ENCODE measurements at places on chromosomes 7 and 10.

GRCh38 chr7:28684650-28685241 is 272.4 kb downstream of the CREB5 start:
- DNase-seq = no peak

- DNase-seq = no peak
Observed at GRCh38 chr10:103685880-103686669, 169.3 kb downstream of the SH3PXD2A start.

DNA sequence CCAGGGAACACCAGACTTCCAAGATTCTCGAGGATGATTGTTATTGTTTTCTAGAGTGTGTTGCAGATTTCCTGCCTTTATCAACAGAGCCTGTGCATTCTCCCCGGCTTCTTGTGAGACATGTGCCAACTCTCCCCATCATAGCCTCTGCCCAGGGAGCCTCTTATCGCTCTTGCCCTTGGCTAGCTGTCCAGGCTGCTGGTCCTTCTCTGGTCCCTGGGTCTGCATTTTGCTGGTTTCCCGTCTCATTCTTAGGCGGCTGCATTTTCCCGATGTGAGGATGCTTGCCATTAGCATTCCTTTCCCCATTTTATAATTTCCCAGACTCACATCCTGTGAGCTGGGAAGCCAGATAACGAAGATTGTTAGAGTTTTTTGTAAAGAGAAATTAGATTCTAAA is 15.2 kb downstream of the SLC13A4 start:
- no peak for DNase-seq

GRCh38 chr7:104196161-104196560 is 11.7 kb downstream of the ORC5 start:
- DNase-seq = no peak

GRCh38 chr7:126702242-126703016 is 550.3 kb downstream of the GRM8 start:
- no peak for DNase-seq

GRCh38 chr7:39421661-39422060 is 144.5 kb upstream of the YAE1 start:
- DNase-seq = no peak

- DNase-seq = no peak
Observed at GRCh38 chr7:129779602-129780256, 168.2 kb downstream of the NRF1 start.

GRCh38 chr10:18469125-18469524 is 182.3 kb downstream of the NSUN6 start:
- no peak for DNase-seq

DNA sequence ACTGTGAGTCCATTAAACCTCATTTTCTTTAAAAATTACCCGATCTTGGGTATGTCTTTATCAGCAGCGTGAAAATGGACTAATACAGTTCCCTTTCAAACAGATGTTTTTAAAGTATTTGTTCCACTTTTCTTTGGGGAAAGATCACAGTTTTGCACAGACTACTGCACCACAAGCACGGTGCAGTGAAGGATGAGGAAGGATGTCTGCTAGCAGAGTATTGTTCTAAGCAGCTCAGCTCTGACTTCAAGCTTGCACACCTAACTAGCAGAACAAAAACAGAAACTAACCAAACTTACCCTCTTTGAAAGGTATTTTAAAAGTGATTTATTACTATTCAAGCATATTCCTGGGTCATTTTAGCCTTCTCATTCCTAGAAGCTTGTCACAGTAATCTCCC is 20.0 kb downstream of the THNSL1 start:
- DNase-seq = no peak

- DNase-seq = no peak
Observed at GRCh38 chr7:34675749-34676374, 17.8 kb downstream of the NPSR1 start.

GRCh38 chr10:33103863-33104379 is 145.9 kb upstream of the ITGB1 start:
- DNase-seq = no peak

DNA sequence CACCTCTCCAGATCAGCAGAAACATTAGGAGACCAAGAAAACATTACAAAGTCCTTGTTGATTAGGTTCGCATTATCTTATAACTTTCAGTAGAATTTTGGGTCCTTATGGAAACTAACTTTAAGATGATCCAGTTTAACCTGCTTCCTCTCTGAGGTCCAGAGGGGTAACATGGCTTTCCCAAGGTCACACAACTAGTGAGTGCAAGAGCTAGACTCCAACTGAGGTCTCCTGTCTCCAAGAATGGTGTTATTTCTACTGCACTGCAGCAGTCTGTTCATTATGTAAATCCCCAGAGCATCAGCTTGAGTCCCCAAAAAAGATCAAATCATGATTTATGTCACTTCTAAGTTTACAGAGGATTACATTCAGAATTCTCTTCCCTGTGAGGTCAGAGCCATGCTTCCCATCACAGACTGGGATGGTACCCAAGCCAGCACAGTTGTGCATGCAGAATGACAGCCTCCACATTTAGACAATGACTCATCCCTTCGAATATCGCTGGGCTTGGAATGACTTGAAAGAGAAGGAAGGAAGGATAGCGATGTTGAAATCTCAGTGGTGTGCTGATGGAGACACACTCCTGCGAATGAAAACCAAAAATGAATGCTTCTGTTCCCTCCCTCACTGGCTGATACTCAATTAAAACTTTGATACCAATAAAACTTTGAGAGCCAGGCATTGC is 163.1 kb upstream of the PLXNA4 start:
- peak; percentile 96 for DNase-seq

- no peak for DNase-seq
Observed at GRCh38 chr7:112708236-112708635, 82.0 kb downstream of the TMEM168 start.

GRCh38 chr7:111677848-111678247 is 115.6 kb upstream of the IMMP2L start:
- DNase-seq = no peak

DNA sequence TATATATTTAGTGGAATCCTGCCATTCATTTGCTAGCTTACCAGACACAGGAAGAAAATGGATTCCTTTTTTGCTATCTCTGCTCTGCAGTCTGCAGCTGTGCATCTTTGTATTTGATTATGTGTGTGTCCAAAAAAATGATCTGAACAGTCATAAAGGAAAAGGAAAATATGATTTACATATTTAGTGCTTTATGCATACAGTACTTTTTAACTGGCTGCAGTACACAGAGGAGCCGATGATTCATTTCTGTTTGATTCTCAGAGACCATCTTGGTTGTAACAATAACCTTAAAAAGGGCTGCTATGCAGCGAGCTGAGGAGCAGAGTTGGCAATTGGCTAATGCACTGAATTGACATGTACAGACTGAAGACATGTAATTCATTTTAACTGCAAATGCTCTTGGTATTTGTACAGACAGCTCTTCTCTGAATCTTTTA is 151.3 kb upstream of the FZD1 start:
- DNase-seq = peak; percentile 31

DNA sequence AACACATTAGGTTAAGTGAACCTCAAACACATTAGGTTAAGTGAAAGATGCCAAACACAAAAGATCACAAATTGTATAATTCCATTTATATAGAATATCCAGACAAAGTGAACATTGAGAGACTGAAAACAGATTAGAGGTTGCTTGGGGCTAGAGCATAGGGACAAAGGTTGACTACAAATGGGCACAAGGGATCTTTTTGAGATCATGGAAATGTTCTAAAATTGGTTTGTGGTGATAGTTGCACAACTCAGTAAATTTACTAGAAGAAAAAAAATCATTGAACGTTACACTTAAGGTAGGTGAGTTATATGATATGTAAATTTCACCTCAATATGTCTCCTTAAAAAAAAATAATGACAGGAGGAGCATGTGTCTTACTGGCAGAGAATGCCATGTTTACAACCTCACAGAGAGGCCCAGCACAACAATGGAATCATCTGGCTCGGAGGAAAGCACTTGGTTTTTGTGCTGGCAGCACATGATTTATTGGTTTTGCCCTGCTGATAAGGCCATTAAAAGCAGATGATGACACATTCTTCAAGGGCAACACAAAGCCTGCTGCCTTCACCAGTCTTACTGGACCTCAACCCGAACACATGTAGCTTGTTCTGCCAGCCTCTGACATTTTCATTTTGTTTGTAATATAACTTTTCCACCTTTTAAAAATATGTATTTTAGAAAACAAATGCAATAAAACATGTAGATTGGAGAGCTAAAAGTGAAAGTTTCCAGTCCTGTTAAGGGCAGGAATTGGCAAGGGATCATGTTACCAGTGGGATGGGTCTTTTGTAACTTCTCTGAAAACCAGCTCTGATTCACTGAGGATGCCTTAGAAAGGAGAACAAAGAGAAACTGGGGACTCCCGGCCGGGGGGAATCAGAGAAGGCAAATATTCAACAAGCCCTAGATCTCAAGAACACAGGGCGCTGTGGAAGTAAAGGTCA is 11.9 kb upstream of the LMOD2 start:
- peak; percentile 60 for DNase-seq

GRCh38 chr7:31007634-31008033 is 43.9 kb downstream of the GHRHR start:
- DNase-seq = no peak

GRCh38 chr7:121433775-121434174 is 37.7 kb upstream of the FAM3C start:
- no peak for DNase-seq

- DNase-seq = no peak
Observed at GRCh38 chr7:153942036-153942435, 110.2 kb upstream of the DPP6 start.

DNA sequence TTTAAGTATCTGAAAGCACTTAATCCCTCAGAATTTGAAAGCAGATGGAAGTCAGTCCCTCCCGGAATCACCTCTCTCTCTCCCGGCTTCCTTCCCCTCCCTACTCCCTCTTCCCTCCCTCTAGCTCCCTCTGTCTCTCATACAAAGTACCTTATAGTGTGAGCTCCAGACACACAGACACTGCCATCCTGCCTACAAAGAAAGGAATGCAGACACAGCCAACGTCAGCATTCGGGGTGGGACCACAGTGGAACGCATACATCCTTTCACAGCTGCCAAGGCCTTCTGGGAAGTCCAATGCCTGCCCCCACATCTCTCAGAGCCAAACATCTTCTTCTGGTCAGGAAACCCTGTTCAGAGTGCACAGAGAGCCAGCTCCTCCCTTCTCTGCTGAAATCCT is 9.3 kb downstream of the NOD1 start:
- peak; percentile 99 for DNase-seq

- DNase-seq = no peak
Observed at GRCh38 chr10:73932620-73933112, 21.7 kb downstream of the PLAU start.

DNA sequence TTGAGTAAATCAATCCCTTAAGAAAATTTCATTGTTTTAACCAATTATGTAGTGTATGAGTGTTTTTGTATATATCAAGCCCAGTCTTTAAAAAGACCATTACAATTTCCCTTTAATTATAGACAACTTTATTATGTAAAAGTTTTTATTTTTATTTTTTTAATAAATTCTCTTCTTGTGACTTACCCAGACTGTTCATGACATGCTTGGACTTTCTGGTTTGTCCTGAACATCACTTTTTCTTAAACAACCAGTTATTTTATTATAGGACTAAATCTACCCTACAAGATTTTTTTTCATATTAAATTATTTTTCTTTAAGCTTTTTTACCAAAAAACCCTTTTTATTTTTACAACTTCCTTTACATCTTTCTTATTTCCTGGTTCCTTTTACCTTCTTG is 410.4 kb downstream of the ATRNL1 start:
- no peak for DNase-seq

- DNase-seq = no peak
Observed at GRCh38 chr7:47479821-47480575, 101.9 kb downstream of the TNS3 start.

DNA sequence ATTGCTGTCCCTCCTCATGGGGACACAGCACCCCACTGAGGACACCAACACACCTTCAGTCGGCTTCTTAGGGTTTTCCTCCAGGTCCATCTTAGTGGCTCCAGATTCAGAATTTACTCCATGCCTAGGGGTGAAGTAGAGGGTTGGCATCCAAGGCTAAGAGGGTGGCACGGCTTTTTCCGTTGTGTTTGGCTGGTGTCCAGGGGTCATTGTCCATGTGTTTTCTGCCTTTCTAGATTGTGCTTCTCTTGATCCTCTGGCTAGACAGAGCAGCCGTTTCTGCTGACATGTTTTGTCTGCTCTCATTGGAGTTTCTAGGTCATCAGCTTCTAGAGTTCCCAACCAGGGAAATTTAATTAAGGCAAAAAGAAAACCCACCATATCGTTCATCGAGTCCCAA is 291.6 kb upstream of the CELF2 start:
- DNase-seq = no peak

DNA sequence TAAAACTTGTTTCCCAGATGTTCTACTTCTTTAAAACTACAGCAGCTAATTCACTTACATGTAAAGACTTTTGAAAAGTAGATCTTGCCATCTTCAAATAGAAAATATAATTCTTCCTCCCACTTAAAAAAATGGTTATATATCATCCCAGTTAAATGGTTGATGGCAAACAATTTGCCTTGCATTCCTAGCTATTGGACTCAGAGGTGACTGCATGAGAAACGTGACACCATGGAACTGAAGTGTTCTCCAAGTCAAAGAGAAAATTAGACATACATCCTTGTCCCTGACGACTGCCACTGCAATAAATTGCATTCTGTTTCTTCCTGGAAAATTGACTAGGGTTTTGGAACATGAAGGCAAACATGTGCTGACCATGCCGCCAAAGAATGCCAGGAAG is 95.0 kb upstream of the POM121L12 start:
- DNase-seq = no peak

DNA sequence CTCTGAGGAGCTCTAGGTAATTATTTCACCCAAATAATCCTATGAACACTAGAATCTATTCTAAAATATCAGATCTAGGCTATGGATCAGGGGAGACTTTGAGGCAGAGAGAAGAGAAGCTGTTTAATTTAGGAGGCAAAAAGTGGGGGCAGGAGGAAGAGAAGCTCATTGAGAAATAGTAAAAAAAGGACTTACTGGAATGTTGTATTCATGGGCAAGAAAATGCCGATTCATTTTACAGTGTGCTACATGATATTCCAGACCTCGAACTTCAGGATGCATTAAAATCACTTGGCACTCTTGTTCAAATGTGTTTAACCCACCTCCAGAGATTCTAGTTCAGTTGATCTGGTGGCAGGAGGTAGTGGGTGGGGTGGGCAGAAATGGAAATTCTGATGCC is 109.5 kb upstream of the ITGB1 start:
- DNase-seq = no peak

GRCh38 chr7:87779806-87780205 is 96.4 kb downstream of the SLC25A40 start:
- no peak for DNase-seq

GRCh38 chr7:151095123-151095797 is 9.0 kb downstream of the AGAP3 start:
- DNase-seq = no peak

DNA sequence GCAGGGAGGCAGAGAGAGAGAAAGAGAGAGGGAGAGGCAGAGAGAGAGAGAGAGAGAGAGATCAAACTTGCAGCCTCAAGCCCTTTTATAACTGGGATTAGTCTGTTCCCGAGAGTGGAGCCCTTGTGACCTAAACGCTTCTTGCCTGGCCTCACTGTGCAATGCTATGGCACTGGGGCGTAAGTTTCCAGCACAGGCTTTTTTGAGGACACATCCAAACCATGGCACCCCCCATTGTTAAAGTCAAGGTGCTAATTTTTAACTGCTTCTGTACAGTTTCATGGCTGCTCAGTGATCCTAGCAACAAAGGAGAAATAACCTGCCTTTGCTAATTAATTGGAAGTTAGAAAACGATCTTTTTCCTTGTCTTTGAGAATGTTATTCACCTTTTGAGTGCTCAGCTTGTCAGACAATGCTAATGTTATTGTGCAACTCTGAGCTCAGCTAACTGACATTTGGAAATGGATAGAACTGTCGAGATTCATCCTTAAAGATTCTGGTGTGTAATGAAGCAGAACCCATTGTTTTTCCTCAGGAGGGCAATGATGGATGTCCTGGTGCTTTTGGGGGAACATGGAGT is 268.4 kb downstream of the GLRX3 start:
- DNase-seq = no peak

- DNase-seq = no peak
Observed at GRCh38 chr7:101466871-101467270, 104.2 kb downstream of the COL26A1 start.
